ENCODE measurements at places on chromosomes 13 and 19.

DNA sequence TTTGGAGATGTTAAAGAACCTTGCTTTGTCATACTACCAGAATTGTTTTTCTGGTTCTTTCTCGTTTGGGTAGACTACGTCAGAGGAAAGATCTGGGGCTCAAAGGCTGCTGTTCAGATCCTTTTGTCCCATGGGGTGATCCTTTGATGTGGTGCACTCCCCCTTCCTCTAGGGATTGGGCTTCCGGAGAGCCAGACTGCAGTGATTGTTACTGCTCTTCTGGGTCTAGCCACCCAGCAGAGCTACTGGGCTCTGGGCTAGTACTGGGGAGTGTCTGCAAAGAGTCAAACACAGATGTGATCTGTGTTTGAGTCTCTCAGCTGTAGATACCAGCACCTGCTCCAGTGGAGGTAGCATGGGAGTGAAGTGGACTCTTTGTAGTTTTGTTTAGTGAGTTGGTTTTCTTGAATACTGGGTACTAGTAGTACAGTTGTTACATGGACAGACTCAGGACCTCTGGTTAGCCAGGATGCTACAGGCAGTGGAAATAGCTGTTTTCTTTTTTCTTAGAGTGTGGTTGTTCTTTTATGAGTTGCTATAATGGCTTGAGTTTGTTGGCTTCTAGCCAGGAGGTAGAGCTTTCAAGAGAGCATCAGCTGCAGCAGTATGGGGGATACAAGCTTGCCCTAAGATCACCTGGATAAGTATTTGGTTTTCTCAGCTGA lies 34.4 kb downstream of the DNAJC15 start:
- DNase-seq: no peak

- no peak for DNase-seq
These were observed 12.0 kb upstream of the ZNF274 start for GRCh38 chr19:58170860-58171259.

DNA sequence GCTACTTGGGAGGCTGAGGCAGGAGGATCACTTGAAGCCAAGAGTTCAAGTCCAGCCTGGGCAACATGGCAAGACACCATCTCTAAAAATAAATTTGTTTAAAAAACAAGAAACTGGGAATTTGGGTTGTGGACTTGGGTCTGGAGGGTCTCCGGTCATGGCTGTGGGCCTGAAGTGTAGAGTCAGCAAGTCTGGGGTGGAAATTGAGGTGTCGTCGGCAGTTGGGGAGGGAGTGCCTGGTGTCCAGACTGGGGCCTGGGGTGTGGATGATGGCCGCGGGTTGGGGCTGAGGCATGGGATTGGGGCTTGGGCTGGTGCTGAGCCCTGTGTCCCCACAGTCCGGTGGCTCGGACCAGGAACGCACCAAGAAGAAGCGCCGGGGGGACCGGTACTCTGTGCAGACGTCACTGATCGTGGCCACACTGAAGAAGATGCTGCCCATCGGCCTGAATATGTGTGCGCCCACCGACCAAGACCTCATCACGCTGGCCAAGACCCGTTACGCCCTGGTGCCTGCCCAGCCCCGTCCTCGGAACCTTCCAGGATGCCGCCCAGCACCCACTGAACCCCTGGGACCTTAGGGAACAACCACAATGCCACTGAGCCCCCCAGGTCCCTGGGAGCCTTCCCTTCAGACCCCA lies 91.6 kb downstream of the RYR1 start:
- no peak for DNase-seq

- no peak for DNase-seq
These were observed 39.2 kb downstream of the TNFRSF19 start for GRCh38 chr13:23609414-23609760.

GRCh38 chr19:5130371-5131030 lies 161.6 kb downstream of the KDM4B start:
- no peak for DNase-seq

GRCh38 chr13:93499991-93500390 lies 273.4 kb downstream of the GPC6 start:
- DNase-seq: no peak

DNA sequence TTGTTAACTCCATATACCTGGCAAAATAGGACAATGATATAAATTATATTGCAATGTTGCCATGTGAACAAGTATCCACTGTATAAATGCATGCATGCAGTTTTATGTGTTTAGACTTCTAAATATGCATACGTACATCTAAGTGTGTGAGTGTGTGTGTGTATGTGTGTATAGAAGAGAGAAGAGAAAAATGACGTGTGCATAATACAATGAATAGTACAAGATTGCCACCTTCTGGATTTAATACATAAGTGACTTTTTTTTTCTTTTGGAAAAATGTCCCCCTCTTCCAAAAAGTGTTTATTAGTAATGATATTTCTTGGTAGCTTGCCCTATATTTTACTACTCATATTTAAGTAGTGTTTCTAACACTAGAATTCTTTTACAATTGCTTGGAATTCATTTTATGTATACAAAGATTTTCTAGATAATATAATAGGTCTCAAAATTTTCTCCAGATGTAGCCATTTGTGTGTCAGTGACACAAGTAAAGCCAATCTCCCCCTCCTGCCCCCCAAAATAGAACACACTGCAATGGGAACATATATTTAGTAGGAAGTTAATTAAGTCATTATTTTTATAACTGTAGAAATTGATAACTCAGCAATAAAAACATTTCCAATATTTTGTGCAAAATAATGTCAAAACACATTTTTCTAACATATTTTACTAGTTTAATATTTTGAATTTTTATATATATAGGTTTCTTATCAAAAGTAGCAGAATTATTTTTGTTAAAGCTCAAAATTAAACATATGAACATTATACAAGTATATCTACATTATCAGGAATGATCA lies 783.3 kb upstream of the ATXN8OS start:
- no peak for DNase-seq

GRCh38 chr19:1991018-1991913 lies 24.2 kb downstream of the BTBD2 start:
- no peak for DNase-seq

GRCh38 chr13:108227651-108228272 lies 9.6 kb downstream of the ABHD13 start:
- DNase-seq: no peak

DNA sequence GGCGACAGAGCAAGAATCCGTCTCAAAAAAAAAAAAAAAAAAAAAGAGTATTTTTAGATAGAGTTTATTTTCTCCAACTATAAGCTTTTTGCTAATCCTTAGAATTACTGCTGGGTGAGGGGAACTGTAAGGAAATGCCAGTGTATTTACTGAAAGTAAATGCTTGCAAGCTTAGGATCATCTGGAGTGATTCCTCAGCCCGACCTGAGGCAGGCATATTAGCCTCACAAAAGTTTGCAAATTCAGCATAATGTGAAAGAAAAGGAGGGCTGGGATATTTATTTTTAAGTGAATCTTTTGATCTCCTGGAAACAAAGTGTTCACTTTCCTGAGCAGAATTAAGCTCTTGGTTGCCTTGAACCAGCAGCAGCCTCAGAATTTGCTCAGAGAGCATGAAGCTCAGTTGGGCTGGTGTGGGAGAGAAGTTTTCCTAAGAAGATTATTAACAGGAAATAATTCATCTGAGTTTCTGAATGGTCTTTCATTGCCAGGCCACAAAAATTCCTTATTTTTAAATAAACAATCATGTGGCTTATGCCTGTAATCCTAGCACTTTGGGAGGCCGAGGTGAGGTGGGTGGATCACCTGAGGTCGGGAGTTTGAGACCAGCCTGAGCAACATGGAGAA lies 24.7 kb upstream of the SPATA13 start:
- DNase-seq: no peak

DNA sequence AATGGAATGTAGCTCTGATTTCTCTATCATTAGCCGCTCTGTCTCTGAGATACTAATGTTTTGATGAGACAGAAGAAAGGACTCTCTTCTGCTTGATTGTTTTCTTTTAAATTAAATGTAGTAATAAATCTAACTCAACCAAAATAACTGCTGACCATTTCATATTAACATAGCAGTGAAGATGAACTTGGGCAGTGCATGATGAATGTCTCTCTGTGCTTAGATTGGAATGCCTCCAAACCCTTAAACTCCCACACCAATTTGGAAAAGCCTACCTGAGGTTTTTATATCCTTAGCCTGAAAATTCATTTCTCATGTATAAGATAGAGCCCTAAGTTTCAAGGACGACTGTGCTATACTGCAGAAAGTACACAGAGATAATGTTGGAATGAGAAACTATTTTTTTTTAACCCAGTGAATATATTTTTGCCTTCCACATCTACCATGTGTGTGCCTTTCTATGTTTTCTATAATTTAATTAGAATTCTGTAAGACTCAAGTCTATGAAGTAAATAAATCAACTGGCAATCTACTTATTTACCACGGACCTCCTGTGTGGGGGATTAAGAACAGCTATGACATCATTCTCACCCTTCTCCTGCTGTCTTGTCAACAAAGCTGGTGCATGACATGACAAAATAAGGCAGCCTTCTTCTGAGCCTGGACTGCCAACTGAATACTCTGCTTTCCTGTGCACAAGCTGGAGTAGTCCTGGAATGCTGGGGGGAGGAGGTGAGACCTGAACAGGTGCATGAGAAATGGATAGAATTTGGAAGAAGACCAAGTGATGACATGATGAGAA lies 155.5 kb downstream of the FGF9 start:
- no peak for DNase-seq

DNA sequence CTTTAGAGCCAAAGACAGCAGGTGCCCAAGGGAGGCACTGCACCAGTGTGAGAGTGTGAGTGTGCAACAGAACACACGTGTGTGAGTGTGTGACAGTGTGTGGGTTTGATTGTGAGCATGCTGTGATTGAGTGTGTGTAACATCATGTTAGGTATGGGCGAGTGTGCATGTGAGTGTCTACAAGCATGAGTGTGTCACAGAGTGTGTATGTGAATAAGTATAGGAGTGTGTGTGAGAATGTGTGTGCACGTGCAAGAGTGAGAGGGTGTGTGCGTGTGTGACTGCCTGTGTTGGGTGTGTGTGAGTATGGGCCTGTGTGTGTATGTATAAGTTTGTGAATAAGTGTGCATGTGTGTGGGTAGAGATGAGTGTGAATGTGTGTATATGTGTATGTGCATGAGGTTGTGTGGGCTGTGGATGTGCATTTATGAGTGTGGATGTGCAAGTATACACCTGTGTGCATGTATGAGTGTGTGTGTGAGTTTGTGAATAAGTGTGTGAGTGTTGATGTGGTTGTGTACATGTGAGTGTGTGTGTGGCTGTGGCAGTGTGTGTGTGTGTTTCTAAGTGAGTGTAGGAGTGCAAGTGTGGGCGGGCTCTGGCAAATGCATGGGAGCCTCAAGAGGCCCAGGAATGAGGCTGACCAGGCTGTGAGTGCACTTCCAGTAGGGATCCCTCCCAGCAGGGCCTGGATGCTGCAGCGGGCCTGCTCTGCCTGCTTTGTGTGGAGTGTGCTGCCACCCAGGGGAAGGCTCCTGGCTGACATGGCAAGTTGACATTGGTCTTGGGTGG lies 198.4 kb downstream of the COL4A1 start:
- no peak for DNase-seq

DNA sequence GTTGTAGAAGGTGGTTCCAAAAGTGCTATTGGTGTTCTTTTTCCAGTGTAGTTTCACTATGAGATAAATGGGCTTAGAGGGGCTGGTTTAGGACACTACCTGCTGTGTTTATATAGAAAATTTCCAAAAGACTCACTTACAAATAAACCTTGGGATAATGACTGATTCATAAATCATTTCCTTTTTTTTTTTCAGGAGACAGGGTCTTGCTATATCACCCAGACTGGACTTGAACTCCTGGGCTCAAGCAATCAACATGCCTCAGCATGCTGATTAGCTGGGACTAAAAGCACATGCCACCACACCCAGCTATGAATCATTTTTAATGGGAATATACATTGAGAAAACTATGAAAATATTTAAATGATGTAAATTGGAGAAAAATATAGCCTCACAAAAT lies 376.6 kb downstream of the PCDH9 start:
- DNase-seq: no peak

- DNase-seq: no peak
These were observed 18.8 kb downstream of the HPN start for GRCh38 chr19:35060160-35060855.

- no peak for DNase-seq
These were observed at the start of gene PALM3 for GRCh38 chr19:14061751-14062557. PALM3 (minus strand) TSS chr19:14062076; CDS start chr19:14061980, 96 bp downstream.

- no peak for DNase-seq
These were observed 43.2 kb downstream of the FLT3 start for GRCh38 chr13:28056970-28057712.

DNA sequence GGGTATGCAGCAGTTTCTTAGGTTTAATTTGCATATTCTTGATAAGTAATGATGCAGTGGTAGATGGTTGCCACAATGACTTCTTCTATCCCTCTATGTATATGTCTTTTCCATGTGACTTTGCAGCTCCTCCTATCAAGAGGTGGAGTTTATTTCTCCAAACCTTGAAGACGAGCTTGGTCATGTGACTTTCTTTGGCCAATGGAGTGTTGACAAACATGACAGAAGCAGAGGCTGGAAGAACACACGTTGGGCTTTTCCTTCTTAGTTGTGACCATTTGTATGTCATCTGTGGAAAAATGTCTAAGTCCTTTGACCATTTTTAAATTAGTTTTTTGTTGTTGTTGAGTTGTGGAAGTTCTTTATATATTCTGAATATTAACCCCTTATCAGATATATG lies 32.3 kb downstream of the ZNF333 start:
- no peak for DNase-seq

DNA sequence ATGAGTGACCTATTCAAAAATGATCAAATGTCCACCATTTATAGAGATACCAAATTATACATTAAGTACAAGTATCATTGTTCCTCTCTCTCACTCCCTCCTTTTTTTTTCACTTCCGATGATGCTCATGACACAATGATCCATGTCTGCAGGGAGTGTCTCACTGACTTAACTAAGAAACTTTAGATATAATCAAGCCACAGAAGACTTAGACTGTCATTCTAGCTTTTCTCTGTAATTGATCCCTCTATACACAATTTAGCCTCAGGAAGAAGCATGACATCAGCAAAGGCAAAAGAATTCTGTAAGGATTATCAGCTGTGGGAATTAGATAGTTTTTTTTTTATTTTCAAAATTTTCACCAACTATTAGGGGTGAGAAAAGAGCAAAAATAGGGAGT lies 734.9 kb upstream of the PCDH9 start:
- DNase-seq: no peak

DNA sequence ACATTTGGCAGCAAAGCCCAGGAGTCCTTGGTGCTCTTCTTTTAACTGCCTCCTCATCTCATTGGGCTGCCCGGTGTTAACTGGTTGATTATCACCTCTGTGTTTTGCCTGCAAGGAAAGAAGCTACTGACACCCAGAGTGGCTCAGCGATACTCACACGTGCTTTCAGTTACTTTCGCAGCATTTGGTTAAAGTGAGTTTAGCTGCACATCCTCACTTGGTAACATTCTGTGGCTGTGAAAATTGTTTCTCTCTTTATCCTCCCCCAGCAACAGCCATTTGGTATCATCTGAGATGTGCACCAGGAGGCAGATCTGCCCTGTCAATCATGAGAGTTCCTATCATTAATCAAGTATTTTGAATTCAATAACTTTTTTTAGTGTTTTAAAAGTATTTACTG lies 44.6 kb upstream of the GPR183 start:
- DNase-seq: no peak

GRCh38 chr13:79802389-79803085 lies 321.6 kb downstream of the NDFIP2 start:
- no peak for DNase-seq
